T-helper 17 cell (primary cell): ENCODE measurements at places on chromosomes 2 and 18. TPM values are rescaled to one million over a fixed set of nuclear protein-coding genes. Genes with fewer than 3 reads are reported as not detected.
A peak's percentile ranks its signal among the peaks of the same experiment; 100 is the strongest.

DNA sequence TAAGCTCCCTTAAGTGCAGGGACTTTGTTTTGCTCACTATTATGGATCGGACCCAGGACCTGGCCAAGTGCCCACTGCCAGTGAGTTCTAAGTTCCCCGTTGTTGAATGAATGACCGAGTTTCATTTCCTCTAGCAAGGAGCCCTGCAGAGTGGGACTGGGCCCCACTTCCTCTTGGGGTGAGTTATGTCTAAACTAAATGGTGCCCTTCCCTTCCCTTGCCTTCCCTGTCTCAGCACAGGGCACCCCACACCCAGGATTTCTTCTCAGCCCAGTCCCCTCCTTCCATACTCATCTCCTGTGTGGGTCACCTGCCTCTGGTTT is 195.3 kb upstream of the HS6ST1 start:
- no peak overlapping the region for H3K27ac ChIP-seq
- H3K4me1 ChIP-seq: no peaks in the 10 kb centered on the region
- DNase-seq: no peak
- no peaks in the 10 kb centered on the region for H3K36me3 ChIP-seq

GRCh38 chr2:31675485-31675901 is 94.8 kb upstream of the SRD5A2 start:
- no peak overlapping the region for H3K27ac ChIP-seq
- H3K4me1 ChIP-seq: no peaks in the 10 kb centered on the region
- DNase-seq: no peak
- H3K36me3 ChIP-seq: no peaks in the 10 kb centered on the region

DNA sequence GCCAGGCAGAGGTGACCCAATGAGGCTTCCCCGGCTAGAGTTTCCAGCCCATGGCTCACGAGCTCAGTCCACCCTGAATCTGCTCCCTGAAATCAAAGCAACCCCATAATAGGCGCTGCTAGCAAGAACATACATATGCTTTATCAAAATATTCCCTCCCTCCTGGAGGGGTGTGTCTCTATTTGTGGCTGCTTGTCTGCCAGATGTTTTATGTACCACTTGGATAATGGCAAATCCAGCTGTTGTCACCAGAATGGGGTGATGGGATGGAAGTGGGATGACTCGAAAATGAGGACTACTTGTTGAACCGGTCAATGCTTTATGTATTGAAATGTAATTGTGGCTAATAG is 152.0 kb downstream of the GALNT14 start:
- peaks cover 2% of the 10 kb centered on the region for H3K4me1 ChIP-seq
- no peak overlapping the region for H3K4me3 ChIP-seq
- H3K27me3 ChIP-seq: peaks cover 38% of the 10 kb centered on the region
- no peak for DNase-seq
- no peaks in the 10 kb centered on the region for H3K36me3 ChIP-seq
- H3K27ac ChIP-seq: no peak overlapping the region

Gene CRYGC
- total RNA-seq: not detected

GRCh38 chr2:33168922-33169321 is 222.2 kb downstream of the LTBP1 start:
- no peak overlapping the region for H3K4me3 ChIP-seq
- no peak overlapping the region for H3K27ac ChIP-seq
- H3K36me3 ChIP-seq: peaks cover 2% of the 10 kb centered on the region
- peaks cover 16% of the 10 kb centered on the region for H3K27me3 ChIP-seq

Gene SH2D6
- total RNA-seq: 0.26 TPM

DNA sequence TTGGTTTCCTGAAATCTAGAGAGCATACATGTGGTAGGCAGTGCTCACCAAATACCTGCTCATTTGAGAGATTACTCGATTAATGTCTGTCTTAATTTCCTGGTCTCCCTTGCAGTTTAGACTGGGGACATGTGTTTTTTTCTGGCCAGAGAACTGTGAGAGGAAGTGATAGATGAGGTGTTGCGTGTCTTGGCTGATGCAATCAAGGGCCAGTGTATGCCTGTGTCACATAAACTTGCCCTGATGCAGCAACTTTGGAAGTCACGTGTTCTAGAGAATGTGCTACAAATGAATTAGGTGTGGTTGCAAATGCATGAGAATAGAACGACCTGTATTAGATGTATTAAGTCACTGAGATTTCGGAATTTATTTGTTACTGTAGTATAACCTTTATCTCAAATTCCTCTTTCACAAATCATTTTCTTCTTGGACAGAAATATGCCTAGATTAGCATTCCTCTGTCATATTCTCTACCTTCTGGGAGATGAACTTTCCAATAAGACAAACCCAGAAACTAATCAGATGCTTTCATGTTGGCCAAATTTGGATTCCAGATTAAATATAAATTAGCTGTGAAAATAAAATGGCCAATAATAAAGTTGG is 9.9 kb upstream of the IL1A start:
- no peak overlapping the region for H3K4me3 ChIP-seq
- H3K4me1 ChIP-seq: peaks cover 3% of the 10 kb centered on the region
- H3K27ac ChIP-seq: no peak overlapping the region
- peaks cover 2% of the 10 kb centered on the region for H3K36me3 ChIP-seq
- DNase-seq: no peak

Gene SAG
- total RNA-seq: 0.10 TPM

DNA sequence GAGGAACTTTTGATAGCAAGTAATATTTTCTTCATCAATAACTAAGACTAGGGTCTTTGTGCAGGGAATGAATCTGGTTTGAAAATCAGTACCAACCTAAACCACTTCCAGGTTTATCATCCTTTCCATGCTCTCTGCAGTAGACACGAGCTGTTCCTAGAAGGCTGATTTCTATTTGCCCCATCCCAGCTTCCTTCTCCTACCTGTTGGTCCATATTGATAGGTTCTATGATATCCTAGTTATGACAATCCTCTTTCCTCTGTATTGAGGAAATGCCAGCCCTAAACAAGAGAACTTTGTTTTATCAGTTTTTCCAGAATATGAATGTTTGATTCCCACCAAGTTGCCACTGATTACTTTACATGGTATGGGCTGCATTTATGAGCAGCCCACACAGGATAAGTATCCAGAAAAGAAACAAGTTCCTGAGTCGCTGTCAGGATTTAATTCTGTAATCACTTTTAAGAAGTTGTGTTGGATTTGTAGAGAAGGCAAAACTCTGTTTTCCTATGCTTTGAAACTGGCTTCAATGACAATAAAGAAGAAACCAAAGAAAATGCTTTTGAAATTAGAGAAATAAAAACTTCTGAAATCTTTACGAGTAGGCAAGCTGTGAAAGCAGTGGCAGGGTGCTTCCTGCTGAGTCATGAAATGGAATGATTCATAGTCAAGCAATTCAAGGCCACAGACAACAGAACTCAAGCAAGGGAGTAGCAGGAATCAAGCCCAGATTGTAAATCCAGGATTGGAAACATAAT is 37.3 kb upstream of the TANK start:
- peaks cover 3% of the 10 kb centered on the region for H3K36me3 ChIP-seq
- peaks cover 11% of the 10 kb centered on the region for H3K4me1 ChIP-seq
- DNase-seq: no peak

Gene CD28
- 177 TPM for total RNA-seq

DNA sequence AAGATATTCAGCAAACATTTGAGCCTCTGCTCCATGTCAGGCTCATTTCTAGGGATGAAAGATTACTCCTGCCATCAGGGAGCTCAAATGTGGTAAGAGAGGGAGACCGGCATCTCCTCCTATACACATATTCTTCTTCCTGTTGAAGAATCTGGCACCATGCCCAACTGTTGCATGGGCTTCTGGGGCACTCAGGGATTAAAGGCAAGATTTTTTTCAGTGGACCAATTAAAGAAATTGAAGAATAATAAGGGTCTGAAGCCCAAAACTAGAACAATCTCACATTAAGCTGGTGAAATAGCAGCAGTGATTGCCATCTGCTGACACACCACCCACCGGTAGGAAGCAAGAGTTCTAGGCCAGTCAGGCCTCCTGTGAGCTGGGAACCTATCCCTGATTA is 145.4 kb upstream of the LYPD6 start:
- H3K4me1 ChIP-seq: no peaks in the 10 kb centered on the region
- no peak for DNase-seq
- peaks cover 3% of the 10 kb centered on the region for H3K36me3 ChIP-seq
- H3K27ac ChIP-seq: no peak overlapping the region
- no peak overlapping the region for H3K4me3 ChIP-seq
- peaks cover 22% of the 10 kb centered on the region for H3K27me3 ChIP-seq

Gene LAMA1
- not detected for total RNA-seq

DNA sequence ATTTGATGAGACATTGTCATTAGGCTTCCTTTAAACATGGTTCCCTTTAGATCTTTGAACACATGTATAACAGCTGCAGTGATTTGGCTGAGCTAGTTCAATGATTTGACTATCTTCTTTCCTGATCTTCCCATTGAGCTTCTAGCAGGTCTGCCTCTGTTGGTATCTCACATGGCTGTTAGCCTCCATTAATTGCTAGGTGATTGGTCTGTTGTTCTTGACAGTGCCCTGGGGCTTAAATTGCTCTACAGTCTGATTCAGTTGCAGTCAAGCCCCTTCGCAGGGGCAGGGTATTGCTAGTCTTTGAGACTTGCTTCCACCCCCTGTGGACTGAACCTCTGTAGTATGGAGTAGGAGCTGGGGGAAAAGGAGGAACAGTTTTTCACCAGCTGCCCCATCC is 24.1 kb downstream of the SKA1 start:
- peak overlapping the region; percentile 24 for H3K27ac ChIP-seq
- H3K36me3 ChIP-seq: peaks cover 9% of the 10 kb centered on the region
- H3K4me1 ChIP-seq: peaks cover 13% of the 10 kb centered on the region
- no peak for DNase-seq
- H3K27me3 ChIP-seq: peaks cover 49% of the 10 kb centered on the region
- no peak overlapping the region for H3K4me3 ChIP-seq

Gene POU3F3
- not detected for total RNA-seq

GRCh38 chr2:224248944-224249371 is 152.9 kb downstream of the FAM124B start:
- no peak for DNase-seq
- H3K36me3 ChIP-seq: no peaks in the 10 kb centered on the region
- H3K27me3 ChIP-seq: peaks cover 21% of the 10 kb centered on the region
- H3K4me1 ChIP-seq: no peaks in the 10 kb centered on the region
- H3K4me3 ChIP-seq: no peak overlapping the region
- no peak overlapping the region for H3K27ac ChIP-seq

- no peak for DNase-seq
- H3K27ac ChIP-seq: no peak overlapping the region
- peaks cover 5% of the 10 kb centered on the region for H3K4me1 ChIP-seq
- no peak overlapping the region for H3K4me3 ChIP-seq
- no peaks in the 10 kb centered on the region for H3K36me3 ChIP-seq
- H3K27me3 ChIP-seq: no peaks in the 10 kb centered on the region
Measured at GRCh38 chr2:201913201-201913600, 106.9 kb downstream of the CDK15 start.

- H3K36me3 ChIP-seq: peaks cover 3% of the 10 kb centered on the region
- no peak for DNase-seq
Measured at GRCh38 chr2:104872866-104873688, 19.2 kb downstream of the POU3F3 start.

GRCh38 chr2:37566517-37566981 is 104.9 kb downstream of the CDC42EP3 start:
- H3K27ac ChIP-seq: peak overlapping the region; percentile 12
- H3K4me1 ChIP-seq: peaks cover 15% of the 10 kb centered on the region
- DNase-seq: no peak
- no peaks in the 10 kb centered on the region for H3K27me3 ChIP-seq

GRCh38 chr2:10035633-10036032 is 7.7 kb upstream of the KLF11 start:
- no peak overlapping the region for H3K27ac ChIP-seq
- H3K27me3 ChIP-seq: no peaks in the 10 kb centered on the region
- H3K4me1 ChIP-seq: peaks cover 16% of the 10 kb centered on the region
- DNase-seq: no peak
- no peaks in the 10 kb centered on the region for H3K36me3 ChIP-seq
- H3K4me3 ChIP-seq: no peak overlapping the region

GRCh38 chr18:77039196-77040130 is 93.1 kb downstream of the MBP start:
- no peak overlapping the region for H3K4me3 ChIP-seq
- peak overlapping the region; percentile 65 for H3K27ac ChIP-seq
- no peaks in the 10 kb centered on the region for H3K27me3 ChIP-seq
- peaks cover 26% of the 10 kb centered on the region for H3K4me1 ChIP-seq

- H3K4me1 ChIP-seq: peaks cover 12% of the 10 kb centered on the region
- H3K27me3 ChIP-seq: peaks cover 60% of the 10 kb centered on the region
- no peak overlapping the region for H3K27ac ChIP-seq
- H3K36me3 ChIP-seq: no peaks in the 10 kb centered on the region
- H3K4me3 ChIP-seq: peak overlapping the region; percentile 28
- DNase-seq: no peak
Measured at GRCh38 chr2:109320195-109320922, 191.4 kb downstream of the SH3RF3 start.

Gene SEMA4C
- total RNA-seq: 25.5 TPM

Gene GREB1L
- not detected for total RNA-seq

DNA sequence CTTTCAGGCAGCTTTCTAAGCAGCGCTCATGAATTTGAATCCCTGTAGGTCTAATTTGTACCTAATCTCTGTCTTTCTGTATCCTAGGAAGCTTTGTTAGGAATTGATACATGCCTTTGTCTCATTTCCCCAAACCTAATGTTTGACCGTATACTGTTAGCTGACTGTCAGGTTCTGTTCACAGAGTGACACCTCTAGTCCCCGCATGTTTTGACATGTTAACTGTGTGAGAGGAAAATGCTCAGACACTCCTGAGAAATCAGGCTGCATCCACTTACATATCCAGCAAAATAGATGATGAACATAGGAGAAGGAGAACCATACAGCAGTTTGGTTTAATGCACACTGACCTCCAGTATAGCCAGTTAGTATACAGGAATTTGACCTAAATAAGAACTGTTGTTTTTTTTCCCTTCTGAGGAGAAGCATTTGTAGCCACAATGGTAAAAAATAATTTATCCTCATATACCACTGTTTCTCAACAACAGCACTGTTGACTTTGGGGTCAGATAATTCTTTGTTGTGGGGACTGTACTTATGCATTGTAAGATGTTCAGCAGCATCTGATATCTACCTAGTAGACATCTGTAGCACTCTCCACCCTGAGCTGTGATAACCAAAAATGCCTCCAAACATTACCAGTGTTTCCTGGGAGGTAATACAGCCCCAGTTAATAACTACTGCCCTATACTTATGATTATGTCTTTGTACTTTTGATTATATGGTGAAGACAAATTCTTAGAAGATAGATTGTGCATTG is 130.9 kb downstream of the NCOA1 start:
- no peaks in the 10 kb centered on the region for H3K27me3 ChIP-seq
- no peak for DNase-seq
- H3K4me1 ChIP-seq: peaks cover 40% of the 10 kb centered on the region
- no peaks in the 10 kb centered on the region for H3K36me3 ChIP-seq
- H3K27ac ChIP-seq: no peak overlapping the region

DNA sequence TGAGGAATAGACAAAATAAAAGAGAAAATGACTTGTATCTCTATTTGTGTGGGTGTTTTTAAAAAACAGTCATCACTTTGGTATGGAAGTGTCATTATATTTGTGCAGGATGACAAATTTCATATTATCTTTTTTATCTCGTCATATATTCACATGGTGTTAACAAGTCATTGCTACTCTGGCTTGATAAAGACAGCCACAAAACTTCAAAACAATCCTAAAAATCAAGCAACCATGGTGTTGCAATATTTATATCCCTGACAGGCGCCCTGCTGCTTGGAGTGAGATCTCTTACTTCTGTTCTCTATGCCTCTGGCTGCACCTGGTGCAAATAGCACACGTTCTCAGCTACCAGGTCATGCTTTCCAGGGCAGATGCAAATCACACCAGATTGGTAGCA is 278.0 kb upstream of the EPHA4 start:
- no peak for DNase-seq
- H3K4me3 ChIP-seq: no peak overlapping the region
- no peaks in the 10 kb centered on the region for H3K36me3 ChIP-seq
- H3K27me3 ChIP-seq: no peaks in the 10 kb centered on the region
- H3K4me1 ChIP-seq: no peaks in the 10 kb centered on the region
- H3K27ac ChIP-seq: no peak overlapping the region
